ENCODE measurements at places on chromosomes 11 and 22.

DNA sequence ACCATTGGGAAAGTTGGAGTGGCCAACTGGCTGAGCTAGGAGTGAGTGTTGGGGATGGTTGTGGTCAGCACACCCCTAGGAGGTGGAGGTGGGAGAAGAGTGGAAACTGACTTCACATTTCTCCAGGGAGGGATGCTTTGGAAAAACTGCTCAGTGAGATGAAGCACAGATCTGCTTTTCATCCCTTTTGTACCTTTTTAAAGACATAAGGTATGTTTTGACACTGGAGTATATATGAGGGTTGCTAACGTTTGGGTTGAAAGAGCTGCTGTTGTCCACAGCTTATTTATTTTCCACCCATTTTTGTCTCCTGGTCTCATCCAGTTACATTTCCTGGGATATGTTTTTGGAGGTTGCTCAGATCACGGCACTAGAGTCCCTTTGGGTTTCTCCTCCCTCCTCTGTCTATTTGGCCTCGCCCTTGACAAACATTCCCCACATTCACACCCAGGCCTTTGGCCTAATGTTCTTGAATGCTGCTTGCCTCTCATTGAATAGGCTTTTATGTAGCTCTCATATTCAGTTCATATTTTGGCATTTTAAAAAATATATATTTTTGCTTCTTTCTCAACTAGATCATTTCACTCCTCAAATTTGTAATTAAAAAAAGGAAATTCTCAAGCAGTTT, 8.3 kb downstream of the SREBF2 start:
- DNase-seq, result no peak

DNA sequence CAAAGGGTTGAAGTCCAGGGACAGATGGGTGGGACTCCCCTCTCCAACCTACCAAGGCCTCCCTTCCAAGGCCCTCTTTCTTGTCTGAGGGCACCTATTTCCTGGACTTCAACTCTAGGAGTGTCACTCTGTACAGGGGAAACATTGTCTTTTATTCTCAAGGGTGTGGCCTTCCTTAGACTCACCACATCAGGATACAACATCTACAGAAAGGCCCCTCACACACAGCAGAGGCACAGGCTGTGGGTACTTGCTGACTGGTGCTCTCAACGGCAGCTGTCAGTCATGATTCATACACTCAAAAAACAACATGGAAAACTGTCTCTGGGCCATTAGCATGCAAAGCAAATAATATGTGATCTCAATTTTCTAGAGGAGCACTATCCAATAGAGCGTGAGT, 78.0 kb downstream of the RCN1 start:
- no peak for DNase-seq

- DNase-seq, result no peak
Observed at GRCh38 chr11:34507156-34507555, 6.4 kb downstream of the ELF5 start.

DNA sequence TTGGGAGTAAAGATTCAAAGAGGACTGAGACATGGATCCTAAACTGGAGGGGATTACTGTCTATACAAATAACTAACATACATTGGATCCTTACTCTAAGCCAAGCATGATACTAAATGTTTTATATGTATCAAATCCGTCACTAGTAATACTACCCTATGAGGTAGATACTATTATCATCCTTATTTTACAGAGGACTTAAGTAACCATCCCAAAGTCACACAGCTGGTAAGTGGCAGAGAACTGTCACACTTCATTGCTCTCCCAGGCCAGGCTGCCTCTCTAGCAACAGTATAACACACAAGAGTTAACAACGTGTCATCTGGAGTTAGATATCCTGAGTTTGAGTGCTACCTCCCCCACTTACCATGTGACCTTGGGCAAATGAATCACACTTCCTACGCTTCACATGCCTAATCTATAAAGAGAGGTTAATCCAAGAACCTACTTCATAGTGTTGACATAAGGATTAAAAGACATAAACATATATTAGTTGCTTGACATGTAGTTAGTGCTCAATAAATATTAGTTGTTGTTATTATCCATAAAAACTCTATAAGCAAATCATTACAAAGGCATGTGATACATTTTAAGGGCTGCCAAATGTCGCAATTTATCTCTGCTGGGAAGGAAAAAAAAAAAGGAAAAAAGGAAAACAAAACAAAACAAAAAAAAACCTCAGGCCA, 33.8 kb upstream of the SPON1 start:
- no peak for DNase-seq

- DNase-seq, result no peak
Observed at GRCh38 chr11:126162306-126163030, 49.0 kb downstream of the RPUSD4 start.
